Articular chondrocyte of knee joint (primary cell): ENCODE measurements at places on chromosomes 4 and X. TPM values are rescaled to one million over a fixed set of nuclear protein-coding genes. Genes with fewer than 3 reads are reported as not detected.

SLIT2 gene
- total RNA-seq: 0.13 and 1.1 TPM in 2 replicates

SPOCK3 gene
- total RNA-seq: not detected in 2 replicates

CORIN gene
- 0.32 and 0.52 TPM in 2 replicates for total RNA-seq

SPON2 gene
- 23.7 and 27.6 TPM in 2 replicates for total RNA-seq

BEX2 gene
- 0.91 and 2.7 TPM in 2 replicates for total RNA-seq

PPEF1 gene
- total RNA-seq: 0.11 TPM in 1 of 2 replicates, not detected in the other

FGF2 gene
- 79.3 and 103 TPM in 2 replicates for total RNA-seq

NLGN3 gene
- total RNA-seq: 0.22 and 0.26 TPM in 2 replicates

ZCCHC12 gene
- total RNA-seq: 0.11 and 0.13 TPM in 2 replicates

FAM47E gene
- total RNA-seq: 5.1 and 6.1 TPM in 2 replicates

SGMS2 gene
- total RNA-seq: 129 and 196 TPM in 2 replicates

IQCM gene
- 0.11 and 0.26 TPM in 2 replicates for total RNA-seq

EVC gene
- total RNA-seq: 35.8 and 39.1 TPM in 2 replicates
